Activated T-cell treated with anti-CD3 and anti-CD28 coated beads for 1 hour (primary cell): ENCODE measurements at places on chromosomes 16 and 17.

DNA sequence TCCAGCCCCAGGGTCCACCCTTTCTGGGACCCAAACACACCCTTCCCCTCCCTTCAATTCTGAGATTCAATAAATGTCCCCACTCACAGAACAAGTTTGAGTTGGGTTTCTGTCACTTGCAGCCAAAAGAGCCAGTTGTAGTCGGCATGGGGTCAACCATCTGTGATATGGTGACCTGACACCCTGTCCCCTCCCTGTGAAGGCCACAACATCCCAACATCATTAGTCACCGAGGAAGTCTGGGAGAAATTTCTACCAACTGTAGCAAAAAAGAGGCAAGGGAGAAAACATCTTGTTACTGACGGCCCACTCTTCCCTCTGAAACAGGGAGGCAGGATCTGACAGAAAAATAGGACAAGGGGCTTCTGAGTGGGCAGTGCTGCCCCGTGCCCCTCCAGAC, 638 bp upstream of the LYZL6 start:
- DNase-seq = no peak

DNA sequence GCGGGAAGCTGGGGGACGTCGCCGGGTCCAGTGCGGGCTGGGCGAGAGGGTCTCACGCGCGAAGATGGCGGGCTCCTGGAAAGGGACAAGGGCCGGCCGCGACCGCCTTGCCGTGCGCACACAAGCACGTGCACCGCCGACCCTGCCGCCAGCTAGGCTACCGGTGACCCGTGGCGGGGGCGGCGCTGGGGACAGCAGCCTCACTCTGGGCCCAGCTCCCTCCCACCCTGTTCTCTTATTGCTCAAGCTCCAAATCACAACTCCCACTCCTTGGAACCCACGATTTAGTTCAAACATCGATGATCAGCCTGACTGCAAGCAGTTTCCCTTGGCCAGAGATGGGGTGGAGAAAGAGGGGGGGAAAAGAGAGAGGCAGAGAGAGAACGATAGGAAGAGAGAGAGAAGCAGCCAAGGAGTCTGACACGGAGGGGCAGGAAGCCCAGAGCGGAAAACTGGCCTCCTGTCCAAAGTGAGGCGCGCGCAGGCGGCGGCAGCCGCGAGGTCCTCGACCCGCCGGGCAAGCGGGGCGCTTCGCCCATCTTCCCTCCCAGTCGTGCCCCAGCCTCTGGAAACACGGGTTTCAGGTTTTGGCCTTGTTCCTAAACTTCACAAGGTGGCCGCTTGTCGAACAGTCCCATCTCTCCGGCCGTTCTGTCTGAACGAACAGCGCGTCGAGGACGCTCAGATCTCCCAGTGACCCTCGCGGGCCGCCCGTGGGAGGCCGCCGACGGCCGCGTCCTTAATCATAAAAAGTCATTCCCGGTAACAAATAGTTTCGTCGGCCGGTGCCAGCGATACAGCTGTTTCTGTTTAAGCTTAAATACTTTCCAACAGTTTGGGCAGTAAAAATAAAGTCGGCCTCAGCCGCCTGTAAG, 1.7 kb upstream of the CBX8 start:
- DNase-seq = no peak

DNA sequence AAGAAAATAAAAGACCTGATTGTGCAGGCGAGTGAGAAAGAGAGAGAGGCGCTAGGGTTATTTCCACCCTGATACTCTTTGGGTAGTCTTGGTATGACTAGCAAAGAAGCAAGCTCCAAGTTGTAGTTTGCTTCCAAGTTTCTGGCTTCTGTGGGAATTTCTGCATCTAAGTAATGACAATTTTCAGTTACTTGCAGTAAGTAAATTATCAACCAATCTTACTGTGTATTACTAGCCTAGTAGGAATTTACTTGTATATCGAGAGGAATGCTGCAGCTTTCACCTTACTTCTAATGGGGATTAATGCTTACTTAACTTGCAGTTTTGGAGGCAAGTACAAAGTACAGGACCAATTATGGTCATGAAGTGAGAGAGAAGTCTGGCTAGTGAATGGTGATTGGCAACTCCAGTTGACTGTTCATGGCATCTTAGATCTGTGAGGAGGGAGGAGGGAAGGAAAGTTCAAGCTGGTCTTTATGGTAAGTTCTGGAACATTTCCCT, 31.9 kb downstream of the TENT4B start:
- DNase-seq = no peak

DNA sequence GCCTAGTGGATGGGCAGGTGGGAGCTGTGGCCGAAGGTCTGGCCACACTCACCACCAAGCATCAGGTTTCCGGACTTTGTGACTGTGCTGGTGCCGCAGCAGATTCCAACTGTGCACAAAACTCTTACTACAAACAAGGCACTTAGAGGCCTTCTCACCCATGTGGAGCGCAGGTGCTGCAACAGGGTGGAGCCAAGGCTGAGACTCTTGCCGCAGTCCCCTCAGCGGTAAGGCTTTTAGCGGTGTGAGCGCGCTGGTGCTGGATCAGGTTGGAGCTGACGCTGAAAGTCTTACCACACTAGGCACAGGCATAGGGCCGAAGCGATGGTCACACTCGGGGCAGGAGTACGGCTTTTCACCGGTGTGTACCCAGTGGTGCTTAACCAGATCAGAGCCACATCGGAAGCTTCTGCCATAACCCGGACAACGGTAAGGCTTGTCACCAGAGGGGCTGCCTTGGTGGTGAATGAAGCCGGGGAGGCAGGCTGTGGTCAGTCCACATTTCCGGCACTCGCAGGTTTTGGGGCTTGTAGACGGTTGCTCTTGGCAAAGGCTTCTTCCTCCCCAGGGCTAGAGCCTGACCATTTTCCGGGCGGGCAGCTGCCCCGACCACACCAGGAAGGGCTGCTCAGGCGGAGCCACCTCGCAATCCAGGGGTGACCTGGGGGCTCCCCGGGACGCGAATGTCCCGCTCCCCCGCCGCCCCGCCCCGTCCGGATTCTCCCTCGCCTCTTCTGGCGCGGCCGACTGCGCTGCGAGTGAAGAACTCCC, 1.0 kb upstream of the ARMC5 start:
- DNase-seq = no peak

GRCh38 chr17:75869282-75870141, 8.9 kb downstream of the TRIM47 start:
- DNase-seq = no peak
